A172 (cell line): ENCODE measurements at places on chromosomes 13 and 19. TPM values are rescaled to one million over a fixed set of nuclear protein-coding genes. Genes with fewer than 3 reads are reported as not detected.
A peak's percentile ranks its signal among the peaks of the same experiment; 100 is the strongest.

The GGN gene
- 0.19 and 2.3 TPM in 2 replicates for total RNA-seq

The KBTBD6 gene
- 10.3 and 11.6 TPM in 2 replicates for total RNA-seq

The ZNF416 gene
- total RNA-seq: 8.5 TPM in 2 replicates

The CEACAM8 gene
- not detected in 2 replicates for total RNA-seq

The PROZ gene
- total RNA-seq: not detected in 2 replicates

The FAM83E gene
- total RNA-seq: 0.07 TPM in 1 of 2 replicates, not detected in the other

The LILRA1 gene
- not detected in 2 replicates for total RNA-seq

The MEIOSIN gene
- not detected in 2 replicates for total RNA-seq

The MAP2K2 gene
- 203 and 204 TPM in 2 replicates for total RNA-seq

The CYP4F22 gene
- not detected in 2 replicates for total RNA-seq

The ATP4A gene
- total RNA-seq: not detected in 2 replicates

The PTGIR gene
- total RNA-seq: 1.1 and 1.6 TPM in 2 replicates

DNA sequence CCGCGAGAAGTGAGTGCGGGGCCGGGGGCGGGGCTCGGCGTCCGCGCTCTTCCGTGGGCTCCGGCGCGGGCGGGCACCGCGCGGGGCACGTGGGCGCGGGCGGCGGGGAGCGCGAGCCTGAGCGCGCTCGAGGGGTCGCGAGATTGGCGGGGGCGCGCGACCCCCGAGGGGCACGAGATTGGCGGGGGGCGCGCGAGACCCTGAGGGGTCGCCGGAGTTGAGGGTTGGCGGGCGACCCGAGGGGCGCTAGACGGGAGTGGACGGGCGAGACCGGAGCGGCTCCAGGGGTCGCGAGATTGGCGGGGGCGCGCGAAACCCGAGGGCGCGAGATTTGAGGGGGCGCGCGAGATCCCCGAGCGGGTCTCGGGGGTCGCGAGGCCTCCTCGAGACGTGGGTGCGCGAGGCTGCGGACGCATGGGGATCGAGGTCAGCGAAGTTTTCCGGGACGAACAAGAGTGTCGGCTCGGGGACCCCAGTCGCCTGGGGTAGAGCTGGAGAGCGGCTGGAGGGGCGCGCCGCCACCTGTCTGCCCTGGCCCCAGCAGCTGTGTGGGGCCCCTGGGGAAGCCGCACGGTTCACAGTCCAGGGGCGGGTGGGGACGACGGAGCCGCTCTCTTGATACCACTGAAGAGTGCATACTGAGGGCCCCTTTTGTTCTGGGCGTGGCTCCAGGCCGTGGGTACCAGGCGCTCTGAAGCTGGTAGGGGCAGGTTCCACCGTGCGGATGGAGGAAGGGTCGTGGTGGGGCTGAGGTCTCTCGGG is 682 bp downstream of the SSBP4 start:
- DNase-seq: no peak

DNA sequence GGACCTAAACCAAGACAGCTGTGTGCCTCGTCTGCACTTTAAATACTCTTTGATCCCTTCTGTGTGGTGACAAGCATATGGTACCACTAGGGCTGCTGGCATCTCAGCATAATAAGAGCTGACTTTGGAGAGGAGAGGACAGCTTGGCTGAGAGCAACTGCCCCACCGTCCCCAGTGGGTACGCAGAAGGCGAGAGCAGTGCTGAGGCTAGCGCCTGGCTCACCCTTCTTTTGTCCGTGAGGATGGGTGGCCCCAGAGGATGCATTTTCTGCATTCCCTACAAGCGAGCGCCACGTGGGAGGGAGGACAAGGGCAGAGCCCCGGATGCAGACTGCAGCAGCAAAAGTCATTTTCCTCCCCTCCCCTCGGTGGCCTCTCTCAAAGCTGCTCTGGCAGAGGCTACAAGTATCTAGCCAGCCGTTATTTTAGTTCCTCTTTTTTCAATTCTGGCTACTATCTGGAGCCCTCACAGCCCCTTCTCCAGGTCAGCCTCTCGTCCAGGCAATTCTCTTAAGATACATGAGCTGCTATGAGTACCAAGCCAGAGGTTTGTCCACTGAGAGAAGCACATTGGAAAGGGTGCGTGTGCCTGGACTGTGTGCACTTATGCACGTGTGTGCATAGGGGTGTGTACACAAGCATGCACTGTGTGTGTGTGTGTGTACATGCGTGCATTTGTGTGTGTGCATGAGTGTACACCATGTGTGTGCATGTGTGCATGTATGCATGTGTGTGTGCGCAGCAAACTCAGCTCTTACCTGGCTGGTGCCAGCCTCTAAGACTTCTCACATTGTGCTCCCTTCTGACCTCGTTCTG is 51.3 kb downstream of the RAB20 start:
- DNase-seq: no peak

DNA sequence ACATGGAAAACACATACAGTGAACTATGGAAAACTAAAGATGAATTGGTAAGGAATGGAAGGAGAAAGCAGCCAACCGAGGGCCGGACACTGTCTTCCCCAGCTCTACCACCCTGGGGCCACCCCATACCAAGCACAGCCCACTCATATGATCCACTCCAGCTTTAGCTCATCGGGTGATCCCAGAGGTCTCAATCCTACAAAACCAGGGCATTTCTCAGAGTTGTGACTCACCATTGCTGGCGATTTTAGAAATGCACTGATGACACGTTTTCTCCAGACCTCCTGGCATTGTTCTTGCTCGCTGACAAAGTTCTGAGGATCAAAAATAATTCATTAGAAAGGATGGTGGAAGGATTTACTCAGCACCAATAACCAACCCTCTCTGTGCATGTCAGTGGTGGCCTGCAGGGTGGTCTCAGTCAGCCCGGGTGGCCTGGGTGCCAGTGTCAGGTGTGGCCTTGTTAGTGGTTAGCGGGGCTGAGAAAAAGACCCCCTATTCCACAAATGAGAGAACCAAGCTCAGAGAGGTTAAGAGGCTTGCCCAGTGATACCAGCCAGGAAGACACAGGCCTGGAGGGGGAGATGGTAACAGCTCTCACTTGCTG is 6.6 kb downstream of the TMEM272 start:
- DNase-seq: peak; percentile 22

DNA sequence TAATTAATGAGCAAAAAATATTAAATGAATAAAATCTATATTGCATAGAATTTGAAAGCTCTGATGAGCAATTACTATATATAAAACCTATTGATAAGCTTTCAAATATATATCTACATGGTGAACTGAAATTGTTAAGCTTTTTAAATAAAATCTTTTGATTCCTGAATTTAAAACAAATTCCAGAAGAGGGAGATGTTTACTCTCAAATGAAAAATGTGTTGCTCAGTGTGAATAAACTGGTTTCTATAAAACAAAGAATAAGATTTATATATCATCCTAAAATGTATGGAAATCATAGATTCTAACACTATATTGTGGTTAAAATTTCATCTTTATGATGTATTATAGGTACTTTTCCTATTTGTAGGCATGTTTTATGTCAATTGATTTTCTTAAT is 171.5 kb upstream of the SLITRK6 start:
- no peak for DNase-seq

- DNase-seq: no peak
Measured at GRCh38 chr19:36837176-36837905, 846 bp downstream of the ZNF790 start.

GRCh38 chr13:108056278-108056677 is 159.1 kb downstream of the LIG4 start:
- no peak for DNase-seq

GRCh38 chr19:32830231-32831014 is 39.1 kb downstream of the SLC7A9 start:
- DNase-seq: peak; percentile 95

GRCh38 chr19:42313096-42313839 is at the start of gene TMEM145:
Gene TMEM145 (plus strand): TSS chr19:42313309. CDS start chr19:42313377, 68 bp downstream.
- DNase-seq: peak; percentile 35

DNA sequence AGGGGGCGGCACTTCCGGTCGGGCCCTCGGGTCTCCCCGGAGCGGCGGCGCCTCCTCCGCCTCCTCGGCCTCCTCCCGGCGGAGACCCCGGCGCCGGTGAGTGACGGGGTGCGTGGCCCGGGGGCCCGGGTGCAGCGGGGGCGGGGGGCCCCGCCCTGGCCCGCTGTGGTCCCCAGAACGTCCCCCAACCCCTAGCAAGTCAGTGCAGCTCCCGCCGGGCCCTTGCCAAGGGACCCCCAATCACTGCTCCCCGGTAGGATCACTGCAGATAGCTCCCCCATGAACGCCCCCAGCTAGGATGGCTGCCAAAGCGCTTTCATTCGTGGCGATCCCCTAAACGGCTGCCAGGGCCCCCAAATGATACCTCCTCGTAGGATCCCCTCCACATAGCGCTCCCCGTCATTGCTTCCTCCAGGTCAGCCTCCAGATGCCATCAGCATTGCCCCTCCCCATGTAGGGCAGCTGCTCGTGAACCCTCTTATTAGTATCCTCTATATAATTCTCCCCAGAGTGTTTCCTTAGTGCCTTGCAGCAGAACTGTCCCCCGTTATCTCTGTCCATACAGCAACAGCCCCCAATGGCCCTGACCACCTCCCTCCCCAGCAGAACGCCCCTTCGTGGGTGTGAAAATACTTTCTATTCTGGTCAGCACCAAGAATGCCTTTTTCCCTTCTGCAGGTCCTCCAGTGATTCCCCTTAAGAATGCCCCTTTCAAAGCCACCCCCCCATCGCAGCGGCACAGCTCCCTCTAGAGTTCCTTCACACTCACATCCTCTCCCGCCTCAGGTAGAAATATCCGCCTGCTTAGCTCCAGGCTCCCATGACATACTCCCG is at the start of gene ZNF865:
TSS of gene ZNF865 (plus strand) at position 11 of the 834 bp plus-strand sequence. CDS start 7,972 bp downstream, outside the sequence.
- peak; percentile 94 for DNase-seq

GRCh38 chr13:50244713-50245574 is 229.7 kb downstream of the KCNRG start:
- DNase-seq: peak; percentile 95

GRCh38 chr13:48852911-48853727 is 122.6 kb upstream of the FNDC3A start:
- no peak for DNase-seq

DNA sequence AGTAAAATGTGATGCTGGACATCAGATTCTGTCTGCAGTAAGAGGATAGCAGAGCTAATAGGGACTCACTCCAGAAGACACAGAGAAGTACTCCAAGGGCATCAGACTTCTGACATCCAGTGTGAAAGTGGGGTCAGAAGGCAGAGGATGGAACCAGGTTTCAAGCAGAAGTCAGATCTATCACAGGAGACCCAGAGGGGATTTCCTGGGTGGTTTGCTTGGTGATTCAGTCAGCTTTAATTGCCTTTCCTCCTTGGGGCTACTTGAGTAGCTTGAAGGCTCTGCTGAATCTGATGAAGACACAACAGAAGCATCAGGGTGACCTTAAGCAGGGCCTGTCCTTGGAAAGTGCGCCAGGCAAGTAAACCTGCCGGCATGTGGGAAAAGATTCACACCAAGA is 300.6 kb downstream of the COG6 start:
- DNase-seq: no peak

- DNase-seq: peak; percentile 40
Measured at GRCh38 chr13:108915095-108915633, 285.8 kb downstream of the MYO16 start.

GRCh38 chr19:10961073-10961860 is 437 bp downstream of the SMARCA4 start:
- no peak for DNase-seq

DNA sequence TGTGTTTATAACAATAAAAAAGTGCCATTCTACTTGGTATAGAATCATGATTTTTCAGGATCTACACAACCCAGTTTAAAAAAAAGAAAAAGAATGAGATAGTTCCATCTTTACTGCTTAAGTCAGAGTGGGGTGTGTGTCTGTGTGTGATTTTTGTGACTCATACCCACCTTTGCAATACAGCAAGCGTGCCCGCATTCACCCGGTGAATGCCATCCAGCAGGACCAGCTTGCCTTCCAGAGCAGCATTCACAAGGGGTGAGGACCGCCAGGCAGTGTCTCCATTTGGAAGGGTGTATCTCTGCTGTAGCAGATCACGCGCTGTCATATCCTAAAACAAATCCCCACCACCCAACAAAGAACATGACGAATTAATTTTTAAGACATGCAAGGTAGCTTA is 127.7 kb downstream of the VWA8 start:
- DNase-seq: no peak

DNA sequence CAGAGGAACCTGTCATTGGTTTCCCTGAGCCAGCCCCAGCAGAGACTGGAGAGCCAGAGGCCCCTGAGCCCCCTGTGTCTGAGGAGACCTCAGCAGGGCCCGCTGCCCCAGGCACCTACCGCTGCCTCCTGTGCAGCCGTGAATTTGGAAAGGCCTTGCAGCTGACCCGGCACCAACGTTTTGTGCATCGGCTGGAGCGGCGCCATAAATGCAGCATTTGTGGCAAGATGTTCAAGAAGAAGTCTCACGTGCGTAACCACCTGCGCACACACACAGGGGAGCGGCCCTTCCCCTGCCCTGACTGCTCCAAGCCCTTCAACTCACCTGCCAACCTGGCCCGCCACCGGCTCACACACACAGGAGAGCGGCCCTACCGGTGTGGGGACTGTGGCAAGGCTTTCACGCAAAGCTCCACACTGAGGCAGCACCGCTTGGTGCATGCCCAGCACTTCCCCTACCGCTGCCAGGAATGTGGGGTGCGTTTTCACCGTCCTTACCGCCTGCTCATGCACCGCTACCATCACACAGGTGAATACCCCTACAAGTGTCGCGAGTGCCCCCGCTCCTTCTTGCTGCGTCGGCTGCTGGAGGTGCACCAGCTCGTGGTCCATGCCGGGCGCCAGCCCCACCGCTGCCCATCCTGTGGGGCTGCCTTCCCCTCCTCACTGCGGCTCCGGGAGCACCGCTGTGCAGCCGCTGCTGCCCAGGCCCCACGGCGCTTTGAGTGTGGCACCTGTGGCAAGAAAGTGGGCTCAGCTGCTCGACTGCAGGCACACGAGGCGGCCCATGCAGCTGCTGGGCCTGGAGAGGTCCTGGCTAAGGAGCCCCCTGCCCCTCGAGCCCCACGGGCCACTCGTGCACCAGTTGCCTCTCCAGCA is 4.2 kb downstream of the ZNF574 start:
- no peak for DNase-seq
